Stimulated activated CD4-positive, alpha-beta T cell treated with anti-CD3 and anti-CD28 coated beads, Interleukin-2, amount 100 ng/mL, for 48 hours (primary cell): ENCODE measurements at places on chromosomes 12 and 14.

DNA sequence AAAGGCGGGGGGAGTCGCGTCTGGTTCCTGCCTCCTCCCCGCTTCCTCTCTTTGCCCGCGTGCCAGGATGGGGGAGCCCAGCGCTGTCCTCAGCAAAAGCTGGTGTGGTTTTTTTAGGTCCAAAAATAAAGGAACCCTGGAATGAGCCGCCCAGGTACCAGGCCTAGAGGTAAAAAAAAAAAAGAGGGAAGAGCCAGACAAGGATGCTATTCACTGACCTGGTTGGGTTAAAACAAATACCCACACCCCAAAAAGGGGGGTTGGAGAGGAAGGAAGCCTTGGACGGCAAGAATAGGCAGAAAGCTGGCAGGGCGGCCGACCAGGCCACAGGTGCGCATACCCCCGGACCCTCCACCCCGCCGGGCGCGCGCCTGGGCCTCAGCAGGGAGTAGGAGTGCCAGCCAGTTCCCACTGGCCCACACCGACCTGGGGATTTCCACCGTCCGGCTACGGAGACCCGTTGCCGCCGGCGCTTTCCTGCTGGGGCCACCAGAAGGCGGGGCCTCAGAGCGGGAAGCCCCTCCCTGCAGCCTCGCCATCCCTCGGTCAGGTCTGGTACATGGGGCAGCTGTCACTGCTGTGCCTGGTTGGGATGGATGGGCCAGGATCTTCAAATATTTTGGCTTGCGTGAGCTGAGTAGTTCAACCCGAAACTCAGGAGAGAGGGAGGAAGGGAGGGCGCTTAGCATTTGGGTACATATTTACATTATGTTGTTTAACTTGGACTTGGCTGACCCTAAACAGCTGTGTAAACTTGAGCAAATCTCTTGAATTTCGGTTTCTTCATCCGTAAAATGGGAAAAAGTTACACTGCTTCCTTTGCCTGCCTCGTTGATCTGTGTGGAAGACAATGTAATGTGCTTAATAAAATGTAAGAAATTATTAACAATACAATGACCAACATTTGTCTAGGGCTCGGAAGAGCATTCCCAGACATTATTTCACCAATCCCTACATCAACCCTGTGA is 5.4 kb upstream of the IRF2BPL start:
- DNase-seq = peak; percentile 76

GRCh38 chr12:66087365-66087943 is 43.1 kb downstream of the LLPH start:
- peak; percentile 37 for DNase-seq

DNA sequence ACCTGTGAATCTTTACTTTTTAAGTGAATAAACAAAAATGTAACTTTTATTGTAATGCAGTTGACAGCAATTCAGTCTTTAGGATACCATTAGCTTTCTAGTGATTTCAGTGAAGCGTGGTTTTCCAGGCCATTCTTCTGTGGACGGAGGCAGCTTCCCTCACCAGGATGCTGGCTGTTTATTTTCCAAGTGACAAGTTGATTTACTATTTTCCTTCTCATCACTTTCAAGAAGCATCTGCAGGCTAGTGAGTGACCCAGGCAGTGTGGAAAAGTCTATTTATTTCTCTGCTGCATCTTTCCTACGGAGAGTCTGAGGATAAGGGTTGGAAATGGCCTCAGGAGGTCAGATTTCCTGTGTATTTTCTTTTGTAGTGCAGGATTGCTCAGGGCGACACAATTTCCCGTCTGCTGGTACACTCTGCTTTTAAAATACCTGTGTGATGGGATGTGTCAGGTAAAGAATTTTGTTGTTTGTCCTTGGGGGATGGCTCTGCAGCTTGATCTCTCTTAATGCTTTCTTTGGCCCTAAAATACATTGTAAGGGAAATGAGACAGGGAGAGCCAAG is 467.8 kb downstream of the NRXN3 start:
- DNase-seq = no peak

GRCh38 chr12:73159954-73160353 is 887.8 kb downstream of the TRHDE start:
- no peak for DNase-seq

- no peak for DNase-seq
Measured at GRCh38 chr14:105010891-105011291, 10.0 kb downstream of the CDCA4 start.

DNA sequence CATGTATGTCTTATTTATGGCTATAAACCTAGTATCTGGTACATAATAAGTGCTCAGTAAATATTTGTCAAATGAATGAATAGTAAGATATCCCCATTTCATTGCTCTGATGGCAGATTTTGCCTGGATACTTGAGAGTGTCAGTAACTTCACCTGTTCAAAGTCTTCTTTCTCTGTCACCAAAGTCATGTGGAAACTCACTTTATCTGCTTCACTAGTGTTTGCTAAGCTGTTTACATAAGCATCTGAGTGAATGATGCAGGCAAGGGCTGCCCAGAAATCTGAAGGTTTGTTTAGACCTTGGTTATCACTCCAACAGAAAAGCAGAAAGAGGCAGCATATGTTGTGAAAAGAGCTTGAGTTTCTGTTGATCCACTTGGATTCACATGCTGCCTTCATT is 4.3 kb downstream of the OR4E1 start:
- DNase-seq = no peak

- peak; percentile 27 for DNase-seq
Measured at GRCh38 chr14:60327447-60328331, 78.7 kb downstream of the PPM1A start.

- no peak for DNase-seq
Measured at GRCh38 chr12:96040305-96041133, 5.1 kb upstream of the LTA4H start.
